Activated T-cell treated with anti-CD3 and anti-CD28 coated beads, Interleukin-2, amount 50 U/mL, for 72 hours (primary cell): ENCODE measurements at places on chromosomes 6 and 20. TPM values are rescaled to one million over a fixed set of nuclear protein-coding genes. Genes with fewer than 3 reads are reported as not detected.

C2 gene
- 5.1 TPM for total RNA-seq

RNF144B gene
- 11.9 TPM for total RNA-seq

RWDD2A gene
- total RNA-seq = 3.4 TPM

BMP2 gene
- not detected for total RNA-seq

XKR7 gene
- not detected for total RNA-seq

DPPA5 gene
- not detected for total RNA-seq

BMP7 gene
- total RNA-seq = 0.39 TPM

DNA sequence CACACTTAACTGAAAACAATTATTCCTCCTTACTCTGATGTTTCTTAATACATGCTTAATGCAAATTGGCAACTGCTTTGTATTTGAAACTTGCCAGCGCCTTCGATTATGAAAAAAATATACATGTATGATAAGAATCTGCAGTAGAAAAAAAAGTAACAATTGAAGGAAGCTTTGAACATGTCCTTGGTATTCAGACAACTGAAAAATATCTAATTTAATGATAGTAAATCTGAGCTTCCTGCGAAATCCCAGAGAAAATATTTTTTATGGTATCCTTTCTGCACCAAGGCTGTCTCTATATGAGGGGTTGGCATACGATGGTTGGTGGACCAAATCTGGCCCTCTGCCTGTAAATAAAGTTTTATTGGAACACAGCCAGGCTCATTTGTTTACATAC lies 186.2 kb downstream of the HDGFL1 start:
- no peak for DNase-seq

- DNase-seq = no peak
Measured at GRCh38 chr6:35128496-35128895, 12.6 kb downstream of the TCP11 start.

- no peak for DNase-seq
Measured at GRCh38 chr20:64058536-64058935, 4.5 kb upstream of the TCEA2 start.

DNA sequence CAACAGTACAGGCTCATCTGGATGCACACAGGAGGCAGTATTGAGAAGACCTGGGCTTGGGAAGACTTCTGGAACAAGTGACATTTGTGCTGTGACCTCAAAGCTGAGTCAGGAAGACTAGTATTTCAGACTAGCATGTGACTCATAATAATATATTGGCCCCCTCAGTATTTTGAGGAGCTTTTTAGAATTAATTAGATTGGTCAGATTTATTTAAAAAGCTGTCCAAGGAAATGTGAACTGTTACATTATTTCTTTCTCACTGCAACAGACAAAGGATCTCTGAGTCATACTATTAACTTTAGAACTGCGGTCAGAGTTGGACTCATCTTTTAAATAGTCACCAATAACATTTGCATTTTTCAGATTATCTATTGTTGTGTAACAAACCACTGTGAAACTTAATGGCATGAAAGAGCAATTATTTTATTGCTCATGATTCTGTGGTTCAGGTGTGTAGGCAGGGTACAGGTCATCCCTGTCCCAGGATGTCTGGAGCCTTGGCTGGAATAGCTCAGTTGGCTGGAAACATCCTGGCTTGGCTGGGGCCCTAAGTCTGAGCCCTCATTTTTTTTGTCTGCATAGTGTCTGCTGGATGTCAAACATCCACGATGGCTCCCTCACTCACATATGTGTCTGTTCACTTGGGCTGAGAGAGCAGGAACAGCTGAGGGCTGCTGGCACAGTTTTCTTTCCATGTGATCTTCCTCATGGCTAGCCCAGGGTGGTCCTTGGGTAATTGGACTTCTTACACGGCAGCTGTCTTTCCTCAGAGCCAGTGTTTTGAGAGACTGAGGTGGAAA lies 46.9 kb downstream of the MAP3K4 start:
- DNase-seq = no peak

- no peak for DNase-seq
Measured at GRCh38 chr6:147106759-147107401, 97.3 kb upstream of the STXBP5 start.

GRCh38 chr6:169723200-169723909 lies 945 bp downstream of the PHF10 start:
- peak; percentile 75 for DNase-seq

- DNase-seq = no peak
Measured at GRCh38 chr20:60074276-60074675, 116.1 kb downstream of the CDH26 start.

GRCh38 chr6:148027201-148027600 lies 315.4 kb upstream of the SASH1 start:
- no peak for DNase-seq

DNA sequence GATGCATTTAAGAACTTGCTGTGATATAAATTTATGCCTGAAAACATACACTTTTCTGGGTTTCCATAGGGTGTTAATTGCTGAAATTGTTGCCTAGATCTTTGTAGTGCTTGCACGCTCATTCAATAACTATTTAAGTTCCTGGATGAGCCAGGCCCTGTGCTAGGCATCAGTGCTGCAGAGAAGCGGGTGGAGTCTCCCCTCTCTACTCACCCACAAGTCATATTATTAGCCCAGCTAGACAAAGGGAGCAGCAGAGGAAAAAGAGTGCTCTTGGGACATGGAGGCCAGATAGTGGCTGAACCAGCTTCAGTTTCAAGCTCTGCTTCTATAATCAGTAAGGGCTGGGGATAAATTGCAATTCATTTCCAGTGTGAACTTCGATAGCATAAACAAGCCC lies 329.1 kb downstream of the TFAP2B start:
- no peak for DNase-seq

DNA sequence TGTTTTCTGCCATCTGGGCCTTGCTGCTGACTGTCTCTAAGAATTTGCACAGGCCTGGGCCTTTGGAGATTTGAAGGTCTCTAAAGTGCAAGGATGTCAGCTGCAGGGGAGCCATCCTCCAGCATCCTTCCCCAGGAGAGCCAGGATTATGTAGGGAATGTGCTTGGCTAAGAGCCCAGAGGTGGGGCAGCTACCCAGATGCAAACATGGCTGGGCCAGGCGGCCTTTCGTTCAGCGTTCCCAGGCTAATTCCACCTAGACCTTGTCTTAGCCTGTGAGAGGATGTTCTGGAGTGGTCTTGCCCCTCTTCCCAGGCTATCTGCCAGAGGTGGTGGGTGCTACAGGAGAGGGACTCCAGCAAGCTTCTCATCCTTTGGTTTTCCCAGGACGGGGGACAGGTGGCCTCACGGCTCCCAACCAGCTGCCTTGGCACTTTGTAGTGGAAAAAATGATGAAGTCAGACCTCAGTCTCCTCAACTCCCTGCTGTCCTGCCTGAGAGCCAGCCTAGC lies 7.7 kb upstream of the PTGIS start:
- no peak for DNase-seq

DNA sequence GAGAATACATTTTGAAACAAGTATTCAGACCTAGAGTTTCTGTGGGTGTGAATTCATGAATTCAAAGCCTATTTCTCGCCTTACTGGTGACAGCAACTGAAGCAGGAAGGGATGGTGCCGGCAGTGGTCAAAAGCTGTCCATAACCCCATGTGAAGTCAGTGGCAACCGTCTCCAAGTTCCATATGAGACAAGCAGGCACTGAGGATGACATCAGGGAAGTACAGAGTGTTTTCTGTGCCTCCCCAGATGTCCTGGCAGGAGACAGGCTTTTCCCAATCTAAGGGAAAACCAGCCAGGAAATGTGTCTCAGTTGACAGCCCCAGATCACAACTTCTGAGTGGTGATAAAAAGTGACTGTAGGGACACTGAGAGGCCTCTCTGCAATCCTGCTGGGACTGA lies 66.6 kb downstream of the HIVEP2 start:
- no peak for DNase-seq

GRCh38 chr20:62966212-62967148 lies 14.0 kb downstream of the SLC17A9 start:
- no peak for DNase-seq

- DNase-seq = peak; percentile 67
Measured at GRCh38 chr20:1185790-1186334, 1.1 kb upstream of the TMEM74B start.

DNA sequence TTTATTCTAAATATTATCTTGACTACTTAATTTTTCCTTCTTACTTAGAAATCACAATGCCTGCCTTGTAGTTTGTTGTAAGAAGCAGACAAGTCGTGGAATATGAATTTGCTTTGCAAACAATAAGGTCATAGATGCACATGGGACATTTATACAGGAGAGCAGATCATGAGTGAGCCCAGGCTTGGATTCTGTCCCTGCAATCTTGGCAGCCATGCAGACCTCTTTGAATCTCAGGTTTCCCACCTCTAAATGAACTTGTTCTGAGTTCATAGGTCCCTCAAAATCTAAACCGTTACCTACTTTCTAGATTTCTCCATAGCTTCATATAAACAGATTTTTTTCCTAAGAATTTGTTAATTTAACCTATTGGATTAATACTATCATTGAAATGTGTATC lies 19.5 kb downstream of the KIAA0408 start:
- no peak for DNase-seq

GRCh38 chr6:116352515-116353471 lies 18.0 kb upstream of the DSE start:
- DNase-seq = no peak
